ENCODE measurements at places on chromosomes 12 and 14. TPM values are rescaled to one million over a fixed set of nuclear protein-coding genes. Genes with fewer than 3 reads are reported as not detected.

Gene SDS
- not detected for total RNA-seq

Gene KITLG
- under 0.01 TPM for total RNA-seq

Gene E2F7
- total RNA-seq, result 0.27 TPM

Gene USP5
- 78.1 TPM for total RNA-seq

Gene DAO
- not detected for total RNA-seq

Gene SCYL2
- total RNA-seq, result 18.0 TPM

Gene P2RX7
- total RNA-seq, result 9.2 TPM

Gene TAS2R42
- total RNA-seq, result not detected

Gene AKAP5
- 0.27 TPM for total RNA-seq

Gene SDSL
- total RNA-seq, result 16.2 TPM

Gene OLR1
- total RNA-seq, result not detected

Gene PLBD2
- total RNA-seq, result 13.7 TPM

Gene REM2
- under 0.01 TPM for total RNA-seq

Gene ANKS1B
- total RNA-seq, result not detected

Gene BCL11B
- total RNA-seq, result under 0.01 TPM

Gene PLEK2
- total RNA-seq, result not detected

Gene RDH5
- 1.9 TPM for total RNA-seq

Gene PLEKHD1
- under 0.01 TPM for total RNA-seq

Gene PRKD1
- total RNA-seq, result 0.54 TPM
